ENCODE measurements at places on chromosomes 5 and 9.

- no peak for DNase-seq
Observed at GRCh38 chr5:84343171-84343570, 41.5 kb downstream of the EDIL3 start.

GRCh38 chr9:85055506-85056202, 386.1 kb downstream of the NTRK2 start:
- DNase-seq = no peak

- no peak for DNase-seq
Observed at GRCh38 chr5:153211076-153211475, 279.4 kb upstream of the GRIA1 start.

DNA sequence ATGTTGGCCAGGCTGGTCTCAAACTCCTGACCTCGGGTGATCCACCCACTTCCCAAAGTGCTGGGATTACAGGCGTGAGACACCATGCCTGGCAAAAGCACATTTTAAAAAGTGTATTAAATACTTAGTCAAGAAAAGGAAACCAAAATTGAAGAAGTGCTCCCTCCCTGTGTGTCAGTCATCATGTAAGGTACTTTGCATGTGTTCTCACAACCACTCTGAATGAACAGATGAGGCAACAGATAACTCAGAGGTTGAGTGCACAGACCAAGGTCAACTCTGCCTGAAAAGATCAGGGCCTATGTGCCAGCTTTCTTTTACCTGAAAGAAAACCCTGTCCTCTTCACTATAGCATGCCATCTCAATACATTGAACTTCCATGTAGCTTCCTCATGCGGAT, 289.7 kb downstream of the MRPS30 start:
- no peak for DNase-seq

DNA sequence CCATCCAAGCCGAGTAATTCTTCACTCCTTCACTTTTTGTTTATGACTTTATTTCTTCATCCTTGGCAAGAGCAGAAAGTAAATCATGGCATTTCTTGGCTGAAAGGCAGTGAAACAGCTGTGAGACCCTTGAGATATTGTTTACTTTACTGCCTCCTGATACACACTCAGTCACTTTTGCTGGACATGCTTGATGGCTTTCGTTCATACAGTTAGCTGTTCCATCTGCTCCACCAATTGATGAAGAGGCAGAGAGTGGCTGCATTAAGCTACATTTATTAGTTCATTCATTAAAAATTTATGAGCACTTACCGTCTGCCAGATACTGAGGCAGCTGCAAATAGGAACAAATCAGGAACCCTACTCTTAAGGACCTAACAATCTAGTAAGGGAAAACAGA, 184.4 kb upstream of the OR13F1 start:
- no peak for DNase-seq

GRCh38 chr5:96884995-96885394, 8.7 kb downstream of the ERAP2 start:
- DNase-seq = no peak

GRCh38 chr9:71743217-71743705, 25.1 kb downstream of the CEMIP2 start:
- no peak for DNase-seq

DNA sequence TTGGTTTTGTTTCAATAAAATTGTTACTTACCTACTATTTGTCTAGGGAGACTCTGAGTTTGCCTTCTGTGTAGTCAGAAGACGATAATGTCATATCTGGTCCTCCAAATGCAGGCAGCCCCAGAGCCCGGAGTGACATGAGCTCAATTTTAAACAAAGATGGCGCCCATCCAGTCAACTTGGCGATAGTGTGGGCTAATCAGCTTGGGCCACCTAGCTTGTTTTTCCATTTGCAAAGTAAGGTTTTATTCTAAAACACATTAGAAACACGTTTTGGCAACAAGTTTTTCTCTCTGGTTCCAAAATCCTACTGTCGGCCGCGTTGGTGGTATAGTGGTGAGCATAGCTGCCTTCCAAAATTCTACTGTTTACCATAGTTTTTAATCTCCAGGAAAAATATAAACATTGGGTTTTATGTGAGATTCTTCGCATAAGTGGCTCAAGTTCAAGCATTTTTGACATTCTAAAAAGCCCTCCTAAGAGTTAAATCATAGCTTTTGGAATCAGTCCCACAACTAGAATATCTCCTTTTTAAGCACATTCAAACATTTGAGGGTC, 13.2 kb downstream of the TSC1 start:
- DNase-seq = no peak

DNA sequence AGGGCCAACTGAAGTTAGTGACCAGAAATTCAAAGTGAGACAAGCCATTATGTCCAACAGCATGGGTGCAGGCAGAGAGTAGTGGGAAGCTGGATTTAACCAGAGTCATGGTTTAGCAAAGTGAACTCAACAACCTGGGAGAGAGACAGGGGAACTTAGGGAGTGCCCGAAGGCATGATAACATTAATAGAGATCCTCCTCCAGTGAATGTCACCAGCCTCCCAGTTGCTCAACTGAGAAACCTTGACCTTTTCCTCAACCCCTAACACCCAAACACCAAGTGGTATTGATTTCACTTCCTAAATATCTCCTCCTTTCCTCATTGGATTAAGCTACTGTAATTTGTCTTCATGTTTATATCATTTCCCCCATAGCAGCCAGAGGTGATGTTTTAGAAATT, 42.6 kb downstream of the HMGCS1 start:
- no peak for DNase-seq

DNA sequence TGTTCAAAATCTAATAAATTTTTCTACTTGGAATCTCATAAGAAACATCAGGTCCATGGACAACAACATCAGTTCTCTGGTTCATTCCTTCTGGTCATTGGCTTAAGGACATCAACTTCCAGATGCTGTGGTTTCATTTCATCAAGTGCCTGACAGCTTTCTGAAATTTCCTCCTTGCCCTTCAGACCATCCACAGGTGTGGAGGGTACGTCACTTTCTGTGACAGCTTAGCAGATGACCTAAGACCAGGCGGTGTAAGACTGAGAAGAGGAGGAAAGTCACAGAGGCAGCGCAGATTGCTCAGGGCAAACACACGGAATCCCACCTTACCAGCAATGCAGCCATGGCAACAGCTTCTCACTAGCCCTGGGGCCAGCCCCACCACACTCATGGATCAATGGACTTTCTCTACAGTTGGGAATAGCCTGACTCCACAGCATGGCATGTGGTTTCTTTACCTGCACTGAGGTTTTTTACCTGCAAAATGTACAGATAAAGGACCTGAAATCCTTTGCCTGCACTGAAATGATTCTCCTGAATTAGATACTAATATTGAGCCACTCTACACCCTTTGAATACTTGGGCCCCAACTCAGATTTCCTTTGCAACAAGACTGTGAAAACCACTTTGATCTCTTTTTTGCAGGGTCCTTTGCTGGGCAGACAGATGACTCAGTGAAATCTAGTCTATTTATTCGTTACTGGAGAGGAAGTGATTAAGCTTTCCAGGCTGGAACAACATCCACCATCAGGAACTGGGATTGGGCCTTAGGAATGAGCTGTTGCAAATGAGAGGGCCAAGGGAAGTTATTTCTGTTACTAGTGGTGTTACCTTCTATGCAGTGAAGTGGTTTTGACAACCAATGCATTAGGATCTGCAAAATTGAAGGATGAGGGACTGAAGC, 26.9 kb downstream of the TICAM2 start:
- DNase-seq = no peak

- no peak for DNase-seq
Observed at GRCh38 chr9:16721972-16722371, 148.5 kb downstream of the BNC2 start.

DNA sequence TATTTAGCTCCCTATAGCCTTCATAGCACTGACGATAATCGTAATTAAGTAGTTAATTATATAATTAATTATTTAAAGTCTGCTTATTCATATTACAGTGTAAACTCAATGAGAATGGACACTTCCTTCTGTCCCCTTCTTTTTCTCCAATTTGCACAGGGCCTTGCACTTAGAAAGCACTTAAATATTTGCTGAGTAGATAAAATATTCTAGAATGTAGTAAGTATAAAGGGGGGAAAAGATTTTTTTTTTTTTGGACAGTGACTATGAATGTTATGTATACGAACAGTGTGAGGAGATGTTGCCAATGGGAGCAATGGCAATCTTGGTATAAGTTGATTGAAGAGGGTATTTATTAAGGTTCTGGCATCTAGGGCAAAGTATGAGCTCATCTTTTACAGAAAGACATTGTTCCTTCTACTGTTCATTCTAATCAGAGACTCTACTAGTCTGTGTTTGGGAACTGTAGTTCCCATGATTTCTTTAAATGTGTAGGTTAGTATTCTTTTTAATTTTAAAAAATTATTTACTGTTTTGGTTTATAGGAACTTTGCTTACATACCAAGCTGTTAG, 49.4 kb downstream of the YTHDC2 start:
- DNase-seq = no peak

GRCh38 chr9:125568621-125569020, 138.4 kb downstream of the MAPKAP1 start:
- no peak for DNase-seq
